NCI-H524 treated with DMSO at 0.1 percent for 48 hours (cell line): ENCODE measurements at places on chromosomes 16 and 17.

DNA sequence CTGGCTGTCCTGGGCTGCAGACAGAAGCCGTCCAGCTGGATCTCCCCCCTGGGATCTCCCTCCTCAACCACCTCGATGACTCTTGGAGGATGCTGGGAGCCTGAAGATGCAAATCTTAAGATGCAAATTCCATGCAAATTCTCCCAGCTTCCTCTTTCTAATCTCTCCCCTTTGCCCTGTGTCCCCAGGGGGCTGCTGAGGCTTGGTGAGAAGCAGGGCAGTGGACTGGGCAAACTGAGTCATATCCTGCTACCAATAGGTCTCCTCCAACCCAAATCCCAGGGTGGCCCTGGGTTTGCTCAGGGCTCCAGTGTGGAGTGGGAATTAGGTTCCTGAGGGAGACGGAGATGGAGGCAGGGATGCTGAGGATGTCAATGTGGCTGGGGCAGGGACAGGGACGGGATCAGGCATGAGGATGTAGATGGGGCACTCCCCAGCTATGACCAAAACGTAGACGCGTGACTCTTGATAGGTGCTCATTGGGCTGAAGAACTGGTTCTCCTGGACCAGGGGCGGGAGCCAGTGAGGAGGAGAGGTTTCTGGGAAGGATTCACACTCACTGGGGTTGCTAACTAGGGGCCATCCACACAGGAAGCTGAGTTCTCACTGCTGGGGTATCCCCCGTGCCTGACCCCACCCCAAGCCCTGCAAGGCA lies 3.6 kb upstream of the ALOX12B start:
- DNase-seq: no peak

- DNase-seq: no peak
These were observed 2.7 kb downstream of the CETP start for GRCh38 chr16:56964243-56965148.

- no peak for DNase-seq
These were observed 179.4 kb upstream of the IRX6 start for GRCh38 chr16:55144651-55145050.

DNA sequence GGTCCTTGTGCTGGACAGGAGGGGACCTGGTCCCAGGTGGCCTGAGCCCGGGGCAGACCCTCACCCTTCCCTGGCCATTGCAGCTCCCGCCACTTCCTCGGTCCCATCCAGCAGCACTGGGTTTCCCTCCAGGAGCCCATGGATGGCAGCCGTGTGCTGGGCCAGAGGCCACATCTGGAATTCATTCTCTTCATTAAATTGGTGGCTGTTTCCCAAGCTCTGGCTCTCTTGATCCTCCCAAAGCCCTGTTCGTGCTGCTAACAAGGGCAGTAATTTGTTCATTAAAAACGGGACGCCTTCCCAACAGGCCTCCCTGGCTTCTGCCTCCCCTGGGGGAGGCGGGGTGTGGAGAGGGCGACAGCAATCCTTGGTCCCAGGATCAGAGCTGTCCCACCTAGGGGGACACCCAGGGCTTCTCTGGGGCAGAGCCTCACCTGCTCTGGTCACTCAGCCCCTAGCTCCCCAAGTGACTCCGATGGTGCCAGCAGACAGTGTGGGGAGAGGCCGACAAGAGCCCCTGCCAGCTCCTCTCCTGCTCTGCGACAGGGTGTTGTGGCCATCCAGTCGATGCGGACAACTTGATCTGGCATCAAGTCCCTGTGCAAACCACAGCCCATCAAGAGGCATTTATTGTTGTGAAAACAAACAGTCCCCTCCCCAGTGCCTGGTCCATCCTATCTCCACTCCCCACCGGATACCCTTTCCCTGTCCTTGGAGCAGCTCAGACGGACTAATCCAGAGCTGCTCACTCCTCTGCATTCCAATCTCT lies 44.0 kb downstream of the SDK2 start:
- no peak for DNase-seq

DNA sequence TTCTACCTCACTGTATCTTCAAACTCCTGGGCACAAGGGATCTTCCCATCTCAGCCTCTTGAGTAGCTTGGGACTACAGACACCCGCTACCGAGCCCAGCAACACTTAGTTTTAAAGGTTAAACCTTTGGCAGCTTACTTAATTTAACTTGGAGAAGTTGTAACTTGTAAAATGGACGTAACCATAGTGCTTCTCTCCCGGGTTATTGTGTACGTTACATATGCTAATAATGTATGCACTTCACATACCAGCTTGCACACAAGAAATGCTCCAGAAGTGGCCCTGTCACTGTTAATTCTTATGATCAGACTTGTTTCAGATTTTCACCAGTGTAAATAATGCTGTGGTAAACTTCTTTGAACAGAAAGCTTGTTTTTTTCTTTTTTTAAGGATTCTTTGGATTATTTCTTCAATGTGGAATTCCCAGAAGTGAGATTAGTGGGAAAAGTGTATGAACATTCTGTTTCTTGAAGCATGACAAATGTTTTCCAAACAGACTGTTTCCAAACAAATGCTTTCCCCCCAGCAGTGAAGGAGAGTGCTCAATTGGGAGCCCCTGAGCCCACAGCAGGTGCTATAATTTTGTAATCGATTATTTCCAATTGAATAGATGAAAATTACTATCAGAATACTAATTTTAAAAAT lies 61.5 kb downstream of the EPN2 start:
- DNase-seq: no peak

DNA sequence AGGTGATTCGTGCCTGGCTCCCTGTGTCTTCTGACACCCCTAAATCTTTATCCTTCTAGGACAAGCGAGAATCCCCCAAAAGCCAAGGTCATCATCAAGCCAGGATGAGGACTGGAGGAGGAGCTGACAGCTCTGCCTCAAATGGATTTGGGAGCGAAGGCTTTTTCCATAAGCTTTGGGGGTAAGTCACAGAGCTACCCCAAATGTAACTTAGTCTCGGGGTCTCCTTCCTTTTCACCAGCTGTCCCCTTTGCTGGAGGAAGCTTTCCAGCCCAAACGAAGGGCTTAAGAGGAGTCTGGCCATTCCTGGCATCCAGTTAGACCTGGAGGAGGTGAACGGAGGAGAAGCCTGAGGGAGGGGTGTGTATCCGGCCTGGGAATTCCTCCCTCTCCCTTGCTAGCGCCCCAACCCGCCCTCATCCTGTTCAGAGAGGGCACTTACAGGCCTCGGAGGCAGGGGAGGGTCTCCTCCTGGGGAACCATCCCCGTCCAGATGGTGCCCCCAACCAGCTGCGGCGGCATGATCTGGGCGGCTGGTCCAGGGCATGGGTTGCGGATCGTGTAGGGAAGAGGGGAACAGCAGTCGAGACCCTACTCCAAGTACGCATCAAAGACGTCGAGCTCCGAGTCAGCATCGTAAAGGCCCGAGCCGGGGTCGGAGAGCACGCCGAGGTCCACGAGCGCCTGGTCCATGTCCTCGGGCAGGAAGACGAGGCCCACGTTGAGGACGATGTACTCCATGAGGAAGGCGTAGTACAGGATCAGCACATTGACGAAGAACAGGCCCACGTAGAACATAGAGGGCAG lies 938 bp downstream of the DEXI start:
- no peak for DNase-seq

DNA sequence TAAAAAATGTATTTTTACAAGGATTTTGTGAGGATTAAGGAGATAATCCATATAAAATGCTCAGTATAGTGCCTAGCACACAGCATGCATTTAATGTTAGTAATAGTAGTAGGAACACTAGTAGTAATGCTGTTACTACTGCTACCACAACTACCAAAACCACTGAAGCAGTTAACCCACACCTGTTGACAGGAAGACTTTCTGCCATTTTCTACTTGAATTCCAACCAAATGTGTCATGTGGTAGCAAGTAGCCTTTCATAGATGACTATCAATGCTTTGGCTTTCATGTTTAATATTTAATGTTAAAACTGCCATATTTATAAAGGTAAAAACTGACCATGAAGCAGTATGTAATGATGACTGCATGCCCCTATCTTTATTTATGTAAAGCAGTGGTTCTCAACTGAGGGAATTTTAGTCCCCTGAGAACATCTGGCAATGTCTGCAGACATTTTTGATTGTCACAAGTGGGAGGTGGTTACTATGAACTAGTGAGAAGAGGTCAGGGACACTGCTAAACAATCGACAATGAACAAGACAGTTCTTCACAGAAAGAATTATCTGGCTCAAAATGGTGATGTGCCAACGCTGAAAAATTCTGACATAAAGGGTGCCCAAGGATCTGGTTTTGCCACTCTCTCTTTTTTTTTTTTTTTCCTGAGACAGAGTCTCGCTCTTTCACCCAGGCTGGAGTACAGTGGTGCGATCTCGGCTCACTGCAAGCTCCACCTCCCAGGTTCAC lies 89.4 kb downstream of the ITFG1 start:
- DNase-seq: no peak

GRCh38 chr16:11205065-11205699 lies 50.8 kb downstream of the SOCS1 start:
- DNase-seq: no peak

DNA sequence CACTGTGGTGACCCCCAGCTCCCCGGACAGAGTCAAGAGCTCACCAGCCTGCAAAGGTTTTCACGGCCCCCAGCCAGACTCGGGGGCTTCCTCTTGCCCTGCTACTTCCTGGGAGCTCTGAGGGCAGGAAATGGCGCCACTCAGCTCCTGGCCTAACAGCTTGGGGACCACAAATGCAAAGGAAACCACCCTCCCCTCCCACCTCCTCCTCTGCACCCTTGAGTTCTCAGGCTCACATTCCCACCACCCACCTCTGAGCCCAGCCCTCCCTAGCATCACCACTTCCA lies 375 bp upstream of the SPN start:
- no peak for DNase-seq

DNA sequence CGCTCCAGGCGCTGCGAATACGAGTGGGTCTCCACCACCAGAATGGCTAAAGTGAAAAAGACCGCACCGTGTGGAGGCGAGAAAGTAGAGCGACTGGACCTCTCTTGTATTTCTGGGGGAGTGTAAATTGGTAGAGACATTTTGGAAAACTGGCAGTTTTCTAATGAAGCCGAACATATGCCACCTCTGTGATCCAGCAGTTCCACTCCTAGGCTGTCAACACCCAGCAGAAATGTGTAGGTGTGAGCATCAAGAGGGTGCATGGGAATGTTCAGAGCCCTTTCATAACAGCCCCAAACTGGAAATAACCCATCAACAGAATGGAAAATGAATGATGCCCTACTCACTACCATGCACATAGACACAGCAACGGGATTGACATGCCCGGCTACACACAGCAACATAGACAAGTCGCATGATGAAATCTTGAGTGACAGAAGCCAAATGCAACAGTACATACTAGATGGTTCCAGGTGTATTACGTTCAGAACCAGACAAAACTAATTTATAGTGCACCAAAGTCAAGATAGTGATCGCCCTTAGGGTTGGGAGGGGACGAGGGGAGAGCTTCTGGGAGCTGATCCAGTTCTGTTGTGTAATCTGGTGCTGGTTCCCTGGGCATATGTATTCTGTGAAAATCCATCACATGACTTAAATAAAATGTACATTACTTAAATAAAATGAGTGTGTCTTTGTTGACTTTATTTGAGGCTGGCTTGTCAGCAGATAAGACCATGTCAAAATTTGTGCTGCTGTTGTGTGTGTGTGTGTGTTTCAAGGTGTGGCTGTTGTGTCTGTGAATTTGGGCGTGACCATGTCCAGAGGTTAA lies 877 bp upstream of the BCL7C start:
- no peak for DNase-seq

DNA sequence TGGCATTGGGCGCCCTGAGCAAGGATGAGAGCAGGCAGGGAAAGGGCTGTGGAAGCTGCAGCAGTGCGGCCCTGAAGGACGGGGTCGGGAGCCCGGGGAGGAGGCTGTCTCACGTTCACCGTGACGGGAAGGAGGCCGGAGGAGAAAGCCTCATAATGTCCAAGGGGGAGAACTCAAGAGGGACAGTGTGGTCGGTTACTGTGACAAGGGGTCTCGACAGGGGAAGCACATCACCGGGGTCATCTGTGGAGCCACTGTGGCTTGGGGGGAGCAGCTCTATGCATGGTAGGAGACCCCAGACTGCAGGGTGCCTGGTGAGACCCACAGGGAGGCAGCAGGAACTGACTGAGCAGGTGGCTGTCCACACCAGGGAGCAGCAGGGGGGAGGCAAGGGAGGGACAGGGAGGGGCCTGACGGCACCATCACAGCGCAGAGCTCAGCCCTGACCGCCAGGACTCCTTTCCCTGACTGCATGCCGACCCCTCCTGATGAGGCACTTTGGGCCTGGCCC lies 154.6 kb upstream of the CHMP6 start:
- no peak for DNase-seq

DNA sequence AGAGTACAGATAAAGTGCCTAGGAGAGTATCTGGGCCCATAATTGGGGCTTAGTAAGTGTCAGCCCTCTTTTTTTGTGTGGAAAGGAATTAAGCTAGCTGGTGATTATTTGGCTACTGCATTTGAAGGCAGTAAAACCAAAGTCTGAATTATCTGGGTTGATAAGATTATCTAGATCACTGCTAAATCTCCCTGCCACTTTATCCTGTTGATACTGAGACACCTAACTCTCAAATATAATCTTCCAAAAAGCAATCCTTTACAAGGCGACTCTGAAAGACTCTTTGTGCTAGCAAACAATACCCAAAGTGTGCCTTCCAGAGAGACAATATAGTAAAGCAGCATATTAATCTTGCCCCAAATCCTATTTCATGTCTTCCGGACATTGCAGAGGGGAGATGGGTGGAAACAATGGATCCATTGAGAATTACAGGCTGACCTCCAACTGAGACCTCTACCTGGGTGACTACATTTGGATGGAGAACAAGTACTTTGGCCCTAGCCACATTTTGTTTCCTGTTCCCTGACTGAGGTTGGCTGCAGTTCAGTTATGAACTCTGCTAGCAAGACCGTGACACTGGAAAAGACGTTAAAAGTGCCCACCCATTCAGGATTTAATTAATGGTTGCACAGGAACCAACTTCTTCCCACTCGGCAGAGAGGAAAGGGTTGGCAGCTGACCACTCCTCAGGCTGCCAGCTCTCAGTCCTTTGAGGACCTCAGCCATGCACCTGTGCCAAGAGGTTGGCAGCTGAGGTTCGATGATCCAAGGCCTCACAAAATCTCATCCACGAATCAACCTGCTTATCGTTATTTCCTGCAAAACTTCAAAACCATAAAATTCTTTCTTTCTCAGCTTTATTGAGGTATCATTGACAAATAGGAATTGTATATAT lies 72.6 kb downstream of the SYCE1L start:
- DNase-seq: no peak

- DNase-seq: peak; percentile 95
These were observed 419.1 kb downstream of the CA10 start for GRCh38 chr17:51739245-51739886.
